ENCODE measurements at places on chromosomes 2 and 18. TPM values are rescaled to one million over a fixed set of nuclear protein-coding genes. Genes with fewer than 3 reads are reported as not detected.

DYSF gene
- 4.6 TPM for total RNA-seq

MYCN gene
- not detected for total RNA-seq

FIGN gene
- total RNA-seq: not detected

HOXD10 gene
- not detected for total RNA-seq

IL37 gene
- total RNA-seq: not detected

TMEM169 gene
- not detected for total RNA-seq

TXNDC2 gene
- total RNA-seq: not detected
